Activated CD8-positive, alpha-beta T cell treated with anti-CD3 and anti-CD28 coated beads for 36 hours (primary cell): ENCODE measurements at places on chromosomes 13 and 19.
A peak's percentile ranks its signal among the peaks of the same experiment; 100 is the strongest.

- DNase-seq, result no peak
These were observed 387.8 kb downstream of the ZNF536 start for GRCh38 chr19:30760014-30760413.

DNA sequence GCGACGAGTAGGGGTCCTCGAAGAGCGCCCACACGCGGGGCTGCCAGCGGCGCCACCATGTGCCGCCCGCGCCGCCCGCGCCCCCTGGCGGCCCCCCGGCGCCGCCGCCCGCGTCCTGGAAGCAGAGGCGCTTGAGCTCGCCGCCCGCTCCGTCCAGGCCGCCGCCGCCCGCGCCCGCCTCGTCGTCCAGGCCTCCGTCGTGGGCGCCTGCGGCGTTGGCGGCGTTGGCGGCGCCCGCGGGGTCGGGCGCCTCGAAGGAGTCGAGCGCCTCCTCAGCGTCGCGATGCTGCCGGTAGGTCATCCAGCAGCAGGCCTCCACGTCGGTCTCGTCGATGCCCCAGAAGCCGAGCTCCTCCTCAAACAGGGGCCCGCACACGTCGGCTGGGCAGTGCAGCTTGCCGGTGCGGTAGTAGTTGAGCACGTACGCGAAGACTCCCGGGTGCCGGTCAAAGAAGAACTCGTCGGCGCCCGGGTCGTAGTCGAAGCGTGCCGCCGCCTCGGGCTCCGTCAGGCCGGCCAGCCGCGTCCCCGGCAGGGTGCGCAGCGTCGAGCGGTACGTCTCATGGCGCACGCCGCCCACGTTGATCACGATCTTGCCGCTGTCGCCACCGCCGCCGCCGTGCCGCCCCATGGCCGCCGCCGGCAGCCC, 829 bp downstream of the KCNC3 start:
- DNase-seq, result peak; percentile 45

DNA sequence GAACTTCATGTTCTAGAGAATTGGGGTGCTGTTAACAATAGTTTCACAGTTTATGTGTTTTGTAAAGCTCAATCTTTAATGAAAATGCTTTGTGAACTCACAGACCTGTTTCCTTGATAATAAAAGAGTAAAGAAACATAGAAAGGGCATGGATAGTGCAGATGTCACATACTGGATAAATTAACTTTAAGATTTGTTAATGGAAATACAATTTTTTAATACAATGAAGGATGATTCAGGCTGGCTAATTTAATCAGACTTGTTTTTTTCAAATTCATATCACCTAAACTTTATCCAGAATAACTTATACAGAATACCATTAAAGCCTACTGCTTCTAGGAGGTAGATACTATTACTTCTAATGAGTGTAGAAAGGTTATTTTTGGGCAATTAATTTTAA, 1033.5 kb upstream of the SLC10A2 start:
- no peak for DNase-seq

DNA sequence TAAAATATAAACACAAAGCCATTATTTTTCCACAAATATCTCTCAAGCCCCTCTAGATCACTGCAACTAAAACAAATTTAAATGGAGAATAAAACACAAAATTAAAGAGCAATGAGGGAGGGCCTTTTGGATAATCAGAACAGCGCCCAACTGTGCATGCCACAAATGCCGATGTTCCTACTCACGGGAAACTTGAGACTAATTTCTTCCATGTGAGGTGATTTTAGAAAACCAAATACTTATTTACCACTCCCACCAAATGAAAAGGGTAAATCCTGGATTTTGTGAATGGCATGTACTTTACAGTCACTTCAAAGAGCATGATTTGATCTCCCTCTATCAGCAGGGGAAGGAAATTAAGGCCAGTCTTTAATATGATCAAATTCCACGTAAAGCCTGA, 74.8 kb downstream of the SLC7A1 start:
- DNase-seq, result no peak

DNA sequence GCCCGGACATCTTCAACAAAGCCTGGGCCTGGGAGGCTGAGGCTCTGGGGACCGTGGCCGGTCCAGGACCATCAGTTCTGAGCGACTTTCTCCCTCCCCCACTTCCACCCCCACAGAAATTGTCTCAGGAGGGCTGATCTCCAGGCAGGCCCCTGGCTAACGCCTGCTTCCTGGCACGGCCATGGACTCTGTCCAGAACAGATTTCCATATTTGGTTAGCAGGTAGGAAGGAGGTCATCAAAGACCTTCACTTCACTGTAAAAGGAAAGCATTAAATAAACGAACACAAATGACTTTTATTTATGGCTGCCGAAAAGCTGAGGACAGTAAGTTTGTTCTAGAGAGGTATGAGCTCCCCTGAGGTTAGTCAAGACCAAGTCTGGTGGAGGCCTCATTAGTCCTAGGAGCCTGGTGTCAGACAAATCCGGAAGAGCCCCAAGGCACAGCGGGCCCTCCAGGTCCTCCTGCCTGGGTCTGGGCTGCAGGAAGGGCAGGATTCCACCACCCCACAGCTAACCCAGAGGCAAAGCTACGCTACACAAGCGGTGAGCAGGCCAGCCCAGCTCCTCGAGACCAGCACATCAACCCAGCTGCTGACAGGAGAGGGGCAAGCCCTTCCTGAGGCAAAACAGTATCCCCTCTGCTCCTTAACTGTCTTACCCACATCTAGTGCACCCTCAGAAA, 4.6 kb upstream of the PLPP2 start:
- no peak for DNase-seq

- no peak for DNase-seq
These were observed 3.1 kb downstream of the POLR1G start for GRCh38 chr19:45409557-45409920.

GRCh38 chr13:109728791-109729731, 57.3 kb downstream of the IRS2 start:
- DNase-seq, result no peak

GRCh38 chr13:47865883-47866282, 135.2 kb downstream of the SUCLA2 start:
- no peak for DNase-seq

DNA sequence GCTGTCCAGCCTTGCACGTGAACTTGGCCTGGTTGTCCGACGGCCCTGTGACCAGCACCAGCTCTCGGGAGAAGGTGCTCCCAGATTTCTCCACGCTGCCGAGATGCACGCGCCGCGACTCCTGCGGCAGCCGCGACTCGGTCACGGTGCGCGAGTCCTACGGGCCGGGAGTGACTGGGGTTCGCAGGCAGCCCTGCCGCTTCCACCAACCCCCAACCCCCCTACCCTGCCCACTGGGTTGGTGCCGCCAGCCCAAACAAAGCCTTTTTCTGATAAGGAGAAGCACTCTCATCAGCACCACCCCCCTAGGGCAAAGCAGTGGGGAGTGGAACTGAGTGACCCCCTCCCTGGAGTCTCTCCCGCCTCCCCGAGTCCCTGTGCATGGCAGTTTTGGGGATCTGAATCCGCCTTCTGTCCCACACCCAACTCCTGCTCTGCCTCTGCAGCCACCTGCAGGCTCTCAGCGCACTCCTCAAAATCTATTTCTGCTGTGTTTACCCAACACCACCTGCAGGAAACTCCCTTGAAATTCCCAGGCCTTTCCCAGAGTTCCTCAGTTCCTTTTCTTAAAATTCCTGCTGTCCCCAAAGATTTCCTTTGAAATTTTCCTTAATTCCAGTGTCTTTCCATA, 6.2 kb downstream of the NPHS1 start:
- no peak for DNase-seq

DNA sequence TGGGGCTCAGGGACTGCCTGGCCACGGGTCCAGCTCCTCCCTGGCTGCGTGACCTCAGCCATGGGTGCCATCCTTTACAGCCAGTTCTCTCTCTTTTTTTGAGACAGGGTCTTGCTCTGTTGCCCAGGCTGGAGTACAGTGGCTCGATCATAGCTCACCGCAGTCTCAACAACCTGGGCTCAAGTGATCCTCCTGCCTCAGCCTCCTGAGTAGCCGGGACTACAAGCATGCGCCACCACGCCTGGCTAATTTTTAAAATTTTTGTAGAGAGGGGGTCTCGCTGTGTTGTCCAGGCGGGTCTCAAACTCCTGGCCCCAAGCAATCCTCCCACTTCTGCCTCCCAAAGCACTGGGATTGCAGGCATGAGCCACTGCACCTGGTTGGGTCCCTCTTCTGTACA, 75.4 kb downstream of the PTPRS start:
- no peak for DNase-seq

GRCh38 chr13:92838786-92839185, 387.8 kb upstream of the GPC6 start:
- no peak for DNase-seq

DNA sequence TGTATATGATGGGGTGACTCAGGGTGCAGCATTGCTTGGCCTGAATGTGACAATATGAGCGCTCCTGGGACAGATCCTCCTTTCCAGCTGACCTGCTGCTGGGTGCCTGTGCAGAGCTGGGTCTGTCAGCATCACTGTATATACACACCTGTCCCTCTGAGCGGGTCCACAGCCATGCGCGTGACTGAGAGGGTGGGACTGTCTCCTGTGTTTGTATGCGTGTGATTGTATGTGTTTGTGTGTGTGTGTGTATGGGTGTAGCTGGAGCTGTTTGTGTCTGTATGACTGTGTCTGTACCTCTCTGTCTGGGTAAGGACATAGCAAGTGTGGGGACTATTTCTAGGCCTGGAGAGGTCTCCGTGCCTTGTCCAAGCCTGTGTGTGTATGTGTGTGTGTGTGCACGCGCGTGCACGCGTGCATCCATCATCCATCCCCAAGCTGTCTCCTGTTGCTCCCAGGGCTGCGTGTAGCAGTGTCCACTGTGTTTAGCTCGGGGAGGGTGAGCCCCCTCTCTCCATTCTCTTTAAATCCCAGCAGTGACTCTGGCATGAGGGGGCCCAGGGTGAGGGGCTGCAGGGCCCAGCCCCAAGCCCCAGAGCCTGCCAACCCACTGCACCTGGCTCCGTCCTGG, 8.3 kb downstream of the IGLON5 start:
- DNase-seq, result no peak

DNA sequence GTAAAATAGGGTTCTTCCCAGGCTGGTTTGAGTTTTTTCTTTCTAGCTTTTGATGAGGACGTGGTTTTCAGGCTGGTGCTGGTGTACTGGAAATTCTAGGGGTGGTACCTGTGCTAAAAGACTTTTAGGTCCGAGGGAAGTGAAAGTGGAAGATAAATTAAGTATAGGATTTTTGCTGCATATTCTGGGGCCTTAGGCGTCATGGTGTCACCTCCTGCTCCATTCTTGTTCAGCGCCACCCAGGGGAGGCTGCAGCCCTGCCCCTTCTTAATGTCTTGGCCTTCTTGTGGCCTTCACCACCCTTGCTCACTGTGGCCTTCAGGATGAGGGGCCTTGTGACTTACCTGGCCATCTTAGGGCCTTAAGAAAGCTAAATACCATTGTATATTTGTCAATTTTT, 12.4 kb downstream of the ZNF552 start:
- no peak for DNase-seq

DNA sequence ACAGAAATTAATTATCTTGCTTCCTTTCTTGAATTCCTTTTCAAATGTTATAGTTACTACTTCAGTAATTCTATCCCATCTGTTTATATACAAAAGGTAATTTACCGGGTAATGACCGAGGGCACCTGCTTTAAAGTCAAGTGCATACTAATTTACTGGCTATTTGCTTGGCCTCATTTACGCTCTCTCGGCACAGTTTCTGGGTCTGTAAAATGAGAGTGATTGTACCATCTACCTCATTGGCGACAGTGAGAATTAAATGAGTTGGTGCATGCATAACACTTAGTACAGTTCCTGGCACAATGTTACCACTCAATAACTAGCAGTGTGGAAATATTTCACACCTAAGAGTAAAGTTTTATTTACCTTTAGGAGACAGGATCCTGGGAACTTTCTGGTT, 111.6 kb downstream of the GGACT start:
- no peak for DNase-seq

GRCh38 chr19:16773259-16773658, 53.6 kb downstream of the NWD1 start:
- no peak for DNase-seq

DNA sequence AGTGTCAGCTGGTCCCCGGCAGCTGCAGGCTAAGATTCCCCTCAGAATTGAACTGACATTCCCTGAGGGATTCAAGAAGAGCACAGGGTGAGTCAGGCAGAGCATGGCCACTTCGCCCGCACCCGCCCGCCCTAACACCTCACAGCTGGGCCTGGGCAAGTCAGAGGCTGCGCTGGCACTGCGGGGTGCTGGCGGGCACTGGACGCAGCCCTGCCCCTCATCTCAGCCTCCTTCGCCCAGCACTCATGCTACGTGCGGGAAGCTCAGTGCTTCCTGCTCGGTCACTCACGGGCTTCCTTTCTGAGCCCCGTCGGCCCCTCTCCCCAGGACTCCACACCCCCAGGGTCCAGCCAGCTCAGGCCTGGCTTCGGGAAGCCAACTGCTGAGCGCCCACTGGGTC, 56.9 kb downstream of the MLLT1 start:
- DNase-seq, result no peak

- DNase-seq, result no peak
These were observed 843 bp downstream of the NR2F6 start for GRCh38 chr19:17244618-17245534.

- peak; percentile 11 for DNase-seq
These were observed 60.5 kb downstream of the ATP7B start for GRCh38 chr13:51950722-51951121.

DNA sequence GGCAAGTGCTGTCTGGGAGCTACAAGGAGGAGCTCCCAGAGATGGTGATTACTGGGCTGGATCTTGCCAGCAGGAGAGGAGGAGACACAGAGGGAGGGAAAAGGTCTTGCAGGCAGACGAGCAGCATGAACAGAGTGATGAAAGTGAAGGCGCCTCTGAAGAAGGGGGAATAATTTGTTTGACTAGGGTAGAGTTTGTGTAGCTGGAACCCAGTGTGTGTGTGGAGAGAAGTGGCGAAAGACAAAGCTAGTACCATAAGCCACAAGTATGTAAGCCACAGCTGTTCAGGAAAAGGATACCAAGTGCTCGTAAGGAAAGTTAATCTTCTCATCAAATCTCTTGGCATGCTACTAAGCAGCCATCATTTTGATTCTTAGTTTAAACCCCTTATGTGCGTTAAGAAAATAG, 5.4 kb downstream of the FLT1 start:
- DNase-seq, result no peak

- DNase-seq, result no peak
These were observed 100.1 kb upstream of the CLDN10 start for GRCh38 chr13:95452375-95452774.

DNA sequence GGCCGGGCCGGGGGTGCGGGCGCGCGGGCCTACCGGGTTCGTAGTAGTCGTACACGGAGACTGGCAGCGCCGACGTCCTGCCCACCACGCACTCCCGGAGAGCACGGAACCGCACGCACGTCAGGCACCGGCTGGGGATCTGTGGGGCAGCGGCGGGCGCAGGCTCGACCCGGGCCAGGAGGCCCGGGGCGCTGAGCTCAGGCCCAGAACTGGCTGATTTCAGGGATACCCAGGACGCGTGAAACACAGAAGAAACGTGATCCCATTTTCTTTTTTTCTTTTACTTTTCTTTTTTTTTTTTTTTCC, 9.0 kb downstream of the F2RL3 start:
- DNase-seq, result no peak
